ENCODE measurements at places on chromosomes 1 and 21. TPM values are rescaled to one million over a fixed set of nuclear protein-coding genes. Genes with fewer than 3 reads are reported as not detected.
A peak's percentile ranks its signal among the peaks of the same experiment; 100 is the strongest.

DNA sequence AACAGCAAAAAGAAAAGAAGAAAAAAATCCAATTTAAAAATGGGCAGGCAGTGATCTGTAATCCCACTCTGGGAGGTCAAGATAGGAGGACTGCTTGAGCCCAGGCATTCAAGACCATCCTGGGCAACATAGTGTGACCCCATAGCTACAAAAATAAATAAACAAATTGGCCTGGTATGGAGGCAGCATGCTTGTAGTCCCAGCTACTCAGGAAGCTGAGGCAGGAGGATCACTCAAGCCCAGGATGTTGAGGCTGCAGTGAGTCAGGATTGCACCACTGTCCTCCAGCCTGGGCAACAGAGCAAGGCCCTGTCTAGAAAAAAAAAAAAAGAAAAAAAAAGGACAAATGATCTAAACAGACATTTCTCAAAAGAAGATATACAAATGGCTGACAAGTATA is 99.6 kb downstream of the EIF4G3 start:
- no peak for DNase-seq

DNA sequence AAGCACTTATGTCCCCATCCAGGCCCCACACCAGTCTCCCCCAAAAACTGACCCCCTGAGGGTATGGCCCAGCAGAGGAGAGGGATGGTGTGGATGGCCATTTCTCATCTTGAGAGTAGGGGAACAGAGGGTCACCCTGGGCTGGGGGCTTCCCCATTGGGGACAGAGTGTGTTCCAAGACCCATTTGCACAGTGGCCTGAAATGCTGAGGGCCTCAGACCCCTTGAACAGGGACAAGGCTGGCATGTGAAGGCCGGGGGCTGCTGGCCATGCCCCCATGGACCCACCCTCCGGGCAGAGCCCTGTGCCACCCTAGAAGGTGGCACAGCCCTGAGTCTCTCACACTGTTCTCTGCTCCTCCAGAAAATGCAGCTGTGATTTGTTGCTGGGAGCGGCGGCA is 8.0 kb downstream of the CTRC start:
- no peak for DNase-seq

- no peak for DNase-seq
These were observed 30.2 kb upstream of the EXOSC10 start for GRCh38 chr1:11129649-11130390.

DNA sequence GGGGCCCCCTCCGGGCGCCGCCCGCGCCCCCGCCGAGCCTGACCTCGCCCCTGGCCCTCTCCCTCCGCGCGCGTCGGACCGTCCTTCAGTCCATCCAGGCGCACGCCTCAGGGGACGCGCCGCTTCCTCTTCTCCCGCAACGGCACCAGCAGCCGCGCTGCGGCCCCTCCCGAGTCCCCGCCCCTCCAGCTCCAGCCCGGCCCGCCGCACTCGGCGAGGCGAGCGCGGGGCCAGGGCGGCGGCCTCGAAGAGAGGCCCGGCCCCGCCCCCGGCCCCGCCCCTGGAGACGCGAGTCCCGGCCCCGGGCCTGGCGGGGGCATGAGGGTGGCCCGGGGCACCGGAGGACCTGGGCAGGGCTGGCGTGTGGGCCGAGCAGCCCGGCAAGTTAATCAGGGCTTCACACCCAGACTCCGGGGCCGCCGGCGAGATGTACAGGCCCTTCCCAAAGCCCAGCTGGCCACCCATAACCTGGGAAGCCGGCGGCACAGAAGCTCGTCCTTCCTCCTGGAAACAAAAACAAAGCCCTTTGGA is at the start of gene IGSF3:
TSS of gene IGSF3 (minus strand) at position 159 of the 531 bp plus-strand sequence. CDS start 1,407 bp downstream, outside the sequence.
- DNase-seq, result peak; percentile 80

- no peak for DNase-seq
These were observed 941 bp downstream of the RABGGTB start for GRCh38 chr1:75786901-75787493.

- DNase-seq, result no peak
These were observed 9.6 kb downstream of the LRRC53 start for GRCh38 chr1:74502858-74503257.

DNA sequence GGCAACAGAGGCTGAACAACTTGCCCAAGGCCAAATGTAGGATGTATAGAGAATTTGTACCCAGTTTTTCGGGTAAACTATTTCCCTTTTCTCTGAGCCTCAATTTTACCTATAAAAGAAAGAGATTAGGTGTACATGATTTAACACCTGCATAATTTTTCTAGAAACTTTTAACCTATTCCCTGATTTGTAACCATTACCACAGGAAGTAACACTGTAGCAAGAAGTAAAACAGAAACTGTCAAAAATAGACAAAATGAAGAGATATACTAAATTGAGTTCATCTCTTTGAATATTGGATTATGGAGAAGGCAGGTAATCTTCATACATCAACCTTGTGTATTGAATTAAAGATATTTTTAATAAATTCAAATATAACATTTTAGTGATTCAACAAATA is 136.2 kb downstream of the ZC3H11B start:
- no peak for DNase-seq

DNA sequence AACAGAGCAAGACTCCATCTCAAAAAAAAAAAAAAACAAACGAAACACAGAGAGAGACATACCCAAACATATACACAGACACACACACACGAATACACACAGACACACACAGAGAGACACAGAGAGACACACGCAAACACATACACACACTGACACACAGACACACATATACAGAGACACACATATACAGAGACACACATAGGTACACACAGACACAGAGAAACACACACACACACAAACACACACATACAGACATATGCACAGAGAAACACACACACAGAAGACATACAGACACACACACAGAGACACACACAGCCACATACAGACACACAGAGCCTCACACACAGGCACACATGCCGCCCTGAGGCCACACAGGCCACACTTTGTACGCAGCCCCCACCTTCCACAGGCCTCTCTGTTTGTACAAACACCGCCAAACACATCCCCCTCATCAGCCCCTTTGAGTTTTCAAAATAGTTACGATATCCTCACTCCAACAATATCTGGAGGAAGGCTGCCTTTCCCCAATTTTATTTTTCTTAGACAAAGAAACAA is 57.5 kb upstream of the ABCG1 start:
- DNase-seq, result no peak

GRCh38 chr1:22788254-22788661 is 77.6 kb downstream of the EPHB2 start:
- DNase-seq, result no peak

DNA sequence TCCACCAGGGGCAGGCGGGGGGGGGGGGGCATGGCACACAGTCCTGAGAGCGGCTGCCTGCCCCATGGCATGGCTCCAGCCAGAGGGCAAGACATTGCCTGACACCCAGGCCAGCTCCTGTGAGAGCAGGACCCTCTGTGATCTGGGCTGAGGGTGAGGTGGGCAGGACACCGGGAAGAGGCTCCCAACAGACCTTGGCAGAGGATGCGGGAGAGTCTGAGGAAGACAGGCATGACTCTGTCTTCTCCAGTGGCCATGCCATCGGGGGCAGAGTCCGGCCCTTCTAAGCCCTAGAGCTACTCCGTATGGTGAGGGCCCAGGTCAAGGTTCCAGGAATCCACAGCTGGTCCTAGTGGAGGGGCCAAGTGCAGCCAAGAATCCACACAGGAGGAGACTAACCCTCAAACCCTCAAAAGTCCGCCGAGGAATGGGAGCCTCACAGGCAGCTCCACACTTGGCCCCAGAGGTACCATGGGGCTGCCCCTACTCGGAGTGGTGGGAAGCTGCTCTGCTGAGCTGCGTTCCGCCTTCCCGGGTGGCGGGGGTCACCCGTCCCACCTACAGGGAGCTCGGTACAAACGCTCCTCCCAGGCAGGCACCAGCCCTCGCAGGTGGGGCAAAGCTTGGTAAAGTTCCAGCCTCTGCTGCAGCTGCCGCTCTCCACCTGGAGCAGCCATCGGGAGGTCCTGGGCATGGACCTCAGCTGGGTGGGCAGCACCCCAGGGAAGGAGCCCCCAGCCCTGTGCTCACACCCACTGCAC is 6.5 kb downstream of the ACTRT2 start:
- peak; percentile 45 for DNase-seq

GRCh38 chr1:59631561-59632255 is 183.0 kb upstream of the HOOK1 start:
- no peak for DNase-seq

GRCh38 chr21:33543505-33544129 is 779 bp downstream of the SON start:
- peak; percentile 81 for DNase-seq

DNA sequence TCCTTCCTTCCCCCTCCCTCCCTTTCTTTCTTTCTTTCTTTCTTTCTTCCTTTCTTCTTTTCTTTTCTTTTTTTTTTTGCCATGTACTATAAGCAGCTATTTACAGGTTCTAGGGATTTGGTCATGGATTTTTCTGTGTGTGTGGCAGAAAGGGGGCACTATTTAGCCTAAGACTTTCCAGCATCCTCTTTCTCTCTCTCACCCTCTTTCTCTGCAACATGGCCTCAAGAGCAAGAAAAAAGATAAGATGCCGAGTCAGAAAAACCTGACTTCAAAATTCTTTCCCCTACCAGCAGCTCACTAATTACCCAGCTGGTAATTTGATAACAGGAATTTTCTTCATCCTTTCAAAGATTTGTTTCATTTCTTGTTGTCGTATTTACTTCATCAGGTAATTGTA is 458.3 kb upstream of the ADAMTS5 start:
- DNase-seq, result no peak

DNA sequence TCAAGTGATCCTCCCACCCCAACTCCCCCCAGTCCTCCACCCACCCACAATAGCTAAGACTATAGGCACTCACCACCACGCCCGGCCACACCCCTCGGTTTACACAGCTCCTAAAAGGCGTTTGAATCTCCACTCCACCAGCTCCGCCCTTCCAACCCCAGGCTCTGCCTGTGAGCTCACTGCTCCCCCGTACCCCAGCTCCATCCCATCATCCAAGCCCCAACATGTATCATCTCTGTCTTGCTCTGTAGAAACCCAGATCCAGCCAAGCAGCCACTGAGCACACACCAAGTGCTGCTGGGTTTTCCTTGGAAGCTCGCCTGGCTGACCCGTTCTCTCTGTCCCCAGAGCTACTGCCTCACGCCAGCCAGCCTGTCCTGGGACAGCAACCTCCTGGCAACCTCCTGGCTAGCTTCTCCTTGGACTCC is 12.0 kb upstream of the S100A2 start:
- DNase-seq, result no peak

The TRIM67 gene
- 0.36 TPM for total RNA-seq

The LMOD1 gene
- total RNA-seq, result 633 TPM

The PCBP3 gene
- 21.3 TPM for total RNA-seq
